DND-41 (cell line): ENCODE measurements at places on chromosomes 2 and 18.
A peak's percentile ranks its signal among the peaks of the same experiment; 100 is the strongest.

- peak; percentile 77 for DNase-seq
Measured at GRCh38 chr2:191321861-191322662, 76.9 kb downstream of the MYO1B start.

- DNase-seq = peak; percentile 8
Measured at GRCh38 chr18:34661464-34662087, 48.5 kb upstream of the DTNA start.

DNA sequence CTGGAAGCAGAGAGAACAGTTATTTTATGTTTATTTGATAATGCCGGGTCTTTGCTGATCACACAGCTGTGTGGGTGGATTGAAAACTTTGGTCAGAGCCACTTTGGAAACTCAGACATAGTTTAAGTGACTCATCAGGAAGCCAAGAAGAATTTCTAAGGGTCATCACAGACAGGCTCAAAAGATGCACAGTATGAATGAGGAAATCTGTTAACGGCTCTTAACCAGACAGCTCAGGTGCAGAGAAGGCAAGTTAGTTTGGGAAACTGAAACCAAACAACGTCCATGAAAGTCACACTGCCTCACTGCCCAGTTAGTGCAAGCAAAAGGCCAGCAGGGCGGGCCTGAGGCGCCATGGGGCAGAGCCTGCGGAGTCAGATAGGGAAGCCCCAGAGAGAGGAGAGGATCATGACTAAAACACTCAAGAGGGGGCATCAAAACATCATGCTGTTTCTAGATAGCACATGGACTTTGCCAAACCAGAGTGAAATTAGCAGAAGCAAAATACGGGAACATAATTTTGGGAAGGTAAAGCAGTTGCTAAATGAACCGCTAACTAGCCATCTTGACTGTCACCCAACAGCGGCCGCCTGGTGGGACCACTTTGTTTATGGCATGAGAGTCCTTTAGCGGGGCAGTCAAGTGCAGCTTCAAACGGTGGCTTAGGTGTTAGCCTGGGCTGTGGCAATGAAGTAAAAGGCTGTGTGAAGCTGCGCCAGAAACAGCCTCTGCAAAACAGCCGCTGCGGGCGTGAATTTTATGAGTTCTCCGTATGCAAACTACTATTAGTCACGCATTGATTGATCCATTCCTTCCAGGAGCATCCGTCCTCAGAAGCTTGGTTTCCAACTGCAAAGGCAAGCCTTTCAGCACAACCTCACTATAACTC lies 101.2 kb downstream of the KCTD18 start:
- DNase-seq = no peak

DNA sequence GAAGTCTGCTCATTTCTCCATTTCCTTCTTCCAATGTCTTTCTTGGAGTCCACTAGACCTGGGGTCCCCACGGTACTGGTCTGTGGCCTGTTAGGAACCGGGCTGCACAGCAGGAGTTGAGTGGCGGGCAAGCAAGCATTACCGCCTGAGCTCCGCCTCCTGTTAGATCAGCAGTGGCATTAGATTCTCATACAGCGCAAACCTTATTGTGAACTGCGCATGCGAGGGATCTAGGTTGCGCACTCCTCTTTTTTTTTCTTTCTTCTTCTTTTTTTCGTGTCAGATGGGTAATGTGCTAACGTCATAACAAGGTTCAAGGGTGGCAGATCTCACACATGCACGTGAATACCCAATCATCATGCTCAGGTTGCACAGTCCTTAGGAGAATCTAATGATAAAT lies 53.1 kb upstream of the DLX2 start:
- DNase-seq = no peak

DNA sequence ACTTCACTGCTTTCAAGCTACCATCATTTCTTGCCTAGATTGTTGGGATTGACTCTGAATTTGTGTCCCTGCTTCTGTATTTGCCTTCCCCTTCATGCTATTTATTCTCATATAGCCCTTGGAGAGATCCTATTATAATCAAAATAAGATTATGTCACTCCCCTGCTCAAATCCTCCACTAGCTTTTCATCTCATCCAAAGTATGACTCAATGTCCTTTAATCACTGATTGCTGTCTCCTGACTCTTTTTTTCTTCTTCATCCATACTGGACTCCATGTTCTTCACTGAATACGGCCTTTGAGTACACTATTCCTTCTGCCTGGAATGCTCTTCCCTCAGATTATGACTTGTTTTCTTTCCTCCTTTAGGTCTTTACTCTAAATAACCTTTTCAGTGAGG lies 5.0 kb downstream of the RBKS start:
- no peak for DNase-seq

DNA sequence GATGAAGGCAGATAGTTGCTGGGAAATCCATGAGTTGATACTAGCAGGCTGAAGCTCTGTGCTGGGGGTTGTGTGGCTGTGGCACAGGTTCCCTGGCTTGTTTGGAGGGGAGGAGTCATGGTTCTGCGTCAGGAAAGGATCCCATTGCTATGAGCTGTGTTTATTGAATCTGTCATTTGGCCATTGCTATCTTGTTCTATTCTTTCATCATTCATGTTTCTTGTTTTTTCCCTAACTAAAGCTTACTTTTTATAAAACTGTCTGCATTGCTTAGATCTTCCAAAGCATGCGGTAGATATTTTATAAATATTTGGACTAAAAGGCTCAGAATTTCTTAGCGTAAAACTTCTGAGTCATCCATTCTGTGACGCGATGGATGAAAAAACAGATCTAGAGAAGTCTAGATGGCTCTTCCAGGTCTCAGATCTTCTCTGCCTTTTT lies 335.3 kb downstream of the PTPRM start:
- DNase-seq = no peak

GRCh38 chr18:35508746-35509338 lies 11.1 kb upstream of the INO80C start:
- no peak for DNase-seq

- no peak for DNase-seq
Measured at GRCh38 chr2:81672923-81673322, 1368.4 kb upstream of the LRRTM1 start.

GRCh38 chr2:189613077-189613636 lies 32.6 kb upstream of the SLC40A1 start:
- no peak for DNase-seq
